NCI-H1105 (cell line): ENCODE measurements at places on chromosomes 2 and 18.

- no peak for DNase-seq
These were observed 29.0 kb upstream of the REL start for GRCh38 chr2:60852282-60852860.

GRCh38 chr2:221614274-221614673 is 42.2 kb upstream of the EPHA4 start:
- no peak for DNase-seq

DNA sequence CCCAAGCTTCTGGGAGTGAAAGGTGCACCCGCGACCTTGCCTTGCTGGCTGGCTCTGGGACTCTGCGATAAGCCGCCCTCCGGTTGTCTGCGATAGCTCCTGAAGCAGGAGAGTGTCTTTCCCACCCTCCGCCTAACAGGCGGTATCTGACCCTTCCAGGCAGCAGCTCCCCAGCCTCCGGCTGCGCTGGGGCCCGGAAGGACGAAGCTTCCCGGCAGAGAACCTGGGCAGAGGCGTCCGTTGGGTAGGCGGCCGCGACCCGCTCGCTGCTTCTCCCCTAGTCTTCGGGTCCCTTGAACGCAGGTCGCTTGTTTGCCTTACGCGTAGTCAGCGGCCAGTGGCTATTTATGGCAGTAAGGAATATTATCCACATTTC is 446 bp upstream of the RHBDD1 start:
- no peak for DNase-seq

- no peak for DNase-seq
These were observed 185.6 kb downstream of the RIT2 start for GRCh38 chr18:42929857-42930256.

DNA sequence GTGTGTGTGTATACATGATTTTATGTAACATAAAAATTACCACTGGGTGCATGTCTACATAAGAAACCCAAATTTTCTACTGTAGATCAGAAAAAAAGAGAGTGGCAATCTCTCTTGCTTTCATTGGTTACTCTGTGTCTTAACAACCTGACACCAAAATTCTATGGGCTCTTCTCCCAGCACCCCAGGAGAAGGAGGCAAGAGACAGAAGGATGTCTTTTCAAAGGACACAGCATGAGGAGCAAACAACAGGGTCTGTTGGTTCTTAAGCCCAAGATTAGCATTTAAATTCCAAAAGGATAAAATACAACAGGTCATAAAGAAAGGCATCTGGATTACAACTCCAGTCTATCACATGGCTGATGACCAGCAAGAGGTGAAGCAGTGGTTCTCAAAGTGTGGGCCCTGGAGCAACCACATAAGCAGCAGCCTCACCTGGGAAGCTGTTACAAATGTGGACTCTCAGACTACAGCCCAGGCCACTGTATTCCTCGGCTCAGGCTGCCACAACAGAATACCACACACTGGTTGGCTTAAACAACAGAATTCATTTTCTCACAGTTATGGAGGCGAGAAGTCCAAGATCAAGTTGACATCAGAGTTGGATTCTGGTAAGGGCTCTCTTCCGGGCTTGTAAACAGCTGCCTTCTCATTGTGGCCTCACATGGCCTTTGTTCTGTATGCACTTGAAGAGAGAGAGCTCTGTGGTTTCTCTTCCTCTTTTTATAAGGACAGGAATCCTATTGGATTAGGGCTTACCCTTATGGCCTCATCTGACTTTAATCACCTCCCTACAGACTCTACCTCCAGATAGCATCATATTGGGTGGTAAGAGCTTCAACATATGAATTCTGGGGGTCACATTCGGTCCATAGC is 79.8 kb upstream of the RNF152 start:
- no peak for DNase-seq

DNA sequence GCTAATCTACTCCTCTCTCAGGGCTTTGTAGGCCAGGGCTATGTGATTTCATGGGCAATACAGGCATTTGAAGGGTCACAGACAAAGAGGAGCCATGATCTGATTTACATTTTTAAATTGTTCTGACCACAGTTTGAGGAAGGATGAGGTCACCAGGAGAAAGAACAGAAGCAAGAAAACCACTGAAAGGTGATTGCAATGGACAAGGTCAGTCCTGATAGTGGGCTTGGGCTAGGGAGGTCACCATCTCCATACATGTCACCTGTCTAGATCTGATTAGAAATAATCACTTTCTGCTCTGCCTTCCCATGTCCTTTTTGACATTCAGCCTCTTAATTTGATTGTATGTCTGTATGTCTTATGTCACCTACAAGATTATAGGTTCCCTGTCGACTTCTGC is 248.9 kb upstream of the CWC22 start:
- no peak for DNase-seq

DNA sequence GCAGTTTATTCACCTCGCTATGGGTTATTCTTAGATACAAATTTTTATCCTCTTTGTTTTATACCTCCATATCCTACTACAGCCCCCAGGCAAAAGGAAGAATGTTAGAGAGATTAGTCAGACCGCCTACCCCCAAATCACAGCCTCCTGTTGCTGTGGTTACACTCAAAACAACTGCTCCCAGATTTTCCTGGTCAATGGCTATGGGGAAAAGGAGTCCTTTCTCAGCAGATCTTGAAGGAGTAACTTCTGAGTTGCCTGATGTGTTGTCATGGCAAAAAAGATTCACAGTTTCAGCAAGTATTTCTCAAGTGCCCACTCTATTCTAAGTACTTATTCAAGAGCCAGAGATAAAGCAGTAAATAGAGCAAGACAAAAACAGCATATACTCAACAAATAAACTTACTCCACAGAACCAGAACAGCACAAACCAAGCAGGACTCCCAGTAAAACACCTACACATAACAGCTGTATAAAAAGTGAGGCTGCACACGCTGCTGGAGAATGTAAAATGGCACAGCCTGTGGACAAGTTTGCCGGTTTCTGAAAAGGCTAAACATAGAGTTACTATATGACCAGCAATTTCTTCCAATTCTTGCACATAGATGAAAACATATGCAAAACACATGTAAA is 104.8 kb downstream of the NOL10 start:
- no peak for DNase-seq

GRCh38 chr2:239168575-239168974 is 232.2 kb downstream of the HDAC4 start:
- DNase-seq: no peak

- no peak for DNase-seq
These were observed 37.0 kb downstream of the CD8B2 start for GRCh38 chr2:106523976-106524665.

- no peak for DNase-seq
These were observed 128.7 kb upstream of the GLI2 start for GRCh38 chr2:120606931-120607330.

GRCh38 chr2:46943881-46944798 is 28.5 kb upstream of the MCFD2 start:
- DNase-seq: no peak

DNA sequence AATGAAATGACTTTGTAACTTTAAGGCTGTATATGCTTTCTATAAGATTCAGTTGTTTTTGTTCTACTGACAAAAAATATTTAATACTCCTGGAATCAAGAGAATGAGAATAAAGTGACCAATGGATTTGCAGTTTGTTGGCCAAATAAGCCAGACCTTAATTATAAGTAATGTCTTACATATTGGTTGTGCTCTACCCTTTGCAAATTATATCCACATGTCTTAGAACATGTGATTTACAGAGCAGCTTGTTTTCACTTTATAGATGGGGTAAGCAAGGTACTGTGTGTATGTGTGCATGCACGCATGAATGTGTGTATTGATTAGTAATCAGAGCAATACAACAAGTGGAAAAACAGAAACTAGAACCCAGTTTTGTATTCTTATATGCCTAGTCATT is 59.1 kb downstream of the RMDN2 start:
- no peak for DNase-seq

DNA sequence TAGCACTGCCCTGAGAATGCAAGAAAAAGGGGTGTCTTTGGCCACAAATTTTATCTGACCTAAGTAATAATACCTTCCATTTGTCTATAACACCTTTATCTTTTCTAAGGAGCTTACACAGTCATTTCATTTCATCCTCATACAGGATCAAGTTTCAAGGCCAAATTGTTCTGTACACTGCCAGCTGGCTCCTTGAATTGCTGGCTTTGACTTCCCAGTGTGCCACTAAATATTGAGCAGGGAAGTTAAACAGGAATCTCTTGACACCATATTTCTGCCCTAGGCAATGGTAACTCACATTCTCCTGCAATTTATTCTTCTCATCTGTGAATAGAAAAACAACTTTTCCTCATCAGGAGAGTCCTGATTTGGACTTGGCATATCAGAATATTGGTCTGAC is 195.1 kb upstream of the LRP1B start:
- no peak for DNase-seq

GRCh38 chr2:37635504-37636380 is 35.7 kb downstream of the CDC42EP3 start:
- DNase-seq: no peak

GRCh38 chr18:64202210-64202836 is 53.4 kb upstream of the LINC00305 start:
- DNase-seq: no peak

- no peak for DNase-seq
These were observed 41.2 kb downstream of the CYRIA start for GRCh38 chr2:16624436-16624780.

GRCh38 chr2:158823486-158824237 is 28.5 kb downstream of the DAPL1 start:
- no peak for DNase-seq

DNA sequence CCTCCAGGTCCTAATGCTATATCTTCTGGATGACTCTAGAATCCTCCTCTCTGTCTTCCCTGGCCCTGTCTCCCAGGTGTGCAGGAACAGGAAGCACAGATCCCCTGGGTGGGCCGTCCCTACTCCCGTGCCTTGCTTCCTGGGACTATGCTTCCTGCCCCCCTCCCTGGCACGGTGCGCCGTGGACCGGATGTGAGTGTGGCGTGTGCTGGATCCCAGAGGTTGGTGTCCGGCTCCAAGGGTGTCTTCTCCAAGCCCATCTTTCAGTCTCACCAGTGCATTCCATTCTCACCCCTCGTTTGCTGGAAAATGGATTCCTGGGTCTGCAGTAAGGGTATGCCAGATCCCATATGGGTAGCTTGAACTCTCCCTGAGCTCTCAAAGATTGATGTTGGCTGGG is 144.4 kb upstream of the TWIST2 start:
- no peak for DNase-seq

- no peak for DNase-seq
These were observed 94.1 kb downstream of the COL6A3 start for GRCh38 chr2:237319887-237320286.

- no peak for DNase-seq
These were observed 47.8 kb upstream of the NABP1 start for GRCh38 chr2:191629976-191630712.

GRCh38 chr2:166516712-166517303 is 22.8 kb upstream of the SCN7A start:
- DNase-seq: peak; percentile 1

DNA sequence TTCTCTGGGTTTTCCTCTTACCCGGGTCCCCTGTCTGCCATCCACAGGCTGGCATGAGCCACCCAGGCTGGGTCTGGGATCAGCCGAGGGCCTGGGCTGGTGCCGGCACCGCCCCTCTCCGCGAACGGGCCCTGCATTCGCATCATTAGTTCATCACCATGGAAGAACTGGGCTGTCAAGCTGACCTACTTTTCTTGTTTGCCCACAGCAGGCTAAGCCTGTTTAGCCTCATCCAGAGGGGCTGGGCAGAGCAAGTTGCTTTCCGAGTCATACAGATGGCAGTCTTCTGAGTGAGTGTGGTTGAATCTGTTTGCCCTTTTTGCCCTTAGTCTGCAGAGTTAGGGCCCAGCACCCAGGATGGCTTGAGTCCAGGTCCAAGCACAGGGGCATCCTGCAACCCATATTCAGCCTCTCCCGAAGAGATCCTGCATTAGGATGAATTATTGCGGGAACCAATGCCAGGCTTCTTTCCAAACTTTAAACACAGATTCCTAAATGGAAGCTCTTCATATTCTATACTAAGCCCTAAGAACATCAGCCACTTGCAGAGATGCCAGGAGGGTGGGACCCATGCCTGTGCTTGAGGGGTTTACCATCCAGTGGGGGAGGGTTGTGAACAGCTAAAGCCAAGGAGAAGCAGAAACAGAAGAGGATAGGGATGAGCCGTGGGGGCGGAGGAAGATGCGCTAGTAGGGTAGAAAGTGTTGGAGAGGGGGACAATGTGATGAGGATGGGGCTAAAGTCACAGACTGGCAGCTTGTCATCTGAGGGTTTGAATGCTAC is 68.0 kb downstream of the NPAS2 start:
- DNase-seq: no peak

DNA sequence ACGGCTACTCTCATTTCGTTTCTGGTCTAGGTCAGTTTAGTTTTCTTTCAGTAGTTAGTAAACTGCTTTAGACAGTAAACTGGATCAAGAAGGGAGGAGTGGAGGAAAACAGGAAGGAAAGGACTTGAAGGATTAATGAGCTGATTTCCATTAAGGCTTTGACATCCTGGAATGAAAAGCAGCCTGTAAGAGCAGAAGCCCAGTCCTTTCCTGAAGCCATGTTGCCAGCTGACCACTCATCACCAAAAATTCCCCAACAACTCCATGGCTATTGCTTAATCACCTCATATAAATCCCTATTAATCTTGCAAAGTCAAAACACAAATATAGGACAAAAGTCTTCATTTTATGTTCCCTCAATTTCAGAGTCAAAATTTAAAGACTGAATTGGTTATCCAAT is 113.7 kb upstream of the ZFP36L2 start:
- DNase-seq: no peak

- no peak for DNase-seq
These were observed 356.8 kb upstream of the ST6GAL2 start for GRCh38 chr2:107242811-107243210.

- DNase-seq: no peak
These were observed 226.4 kb upstream of the DSEL start for GRCh38 chr18:67742954-67743353.

GRCh38 chr2:217775920-217776503 is 226.8 kb downstream of the TNS1 start:
- DNase-seq: no peak

DNA sequence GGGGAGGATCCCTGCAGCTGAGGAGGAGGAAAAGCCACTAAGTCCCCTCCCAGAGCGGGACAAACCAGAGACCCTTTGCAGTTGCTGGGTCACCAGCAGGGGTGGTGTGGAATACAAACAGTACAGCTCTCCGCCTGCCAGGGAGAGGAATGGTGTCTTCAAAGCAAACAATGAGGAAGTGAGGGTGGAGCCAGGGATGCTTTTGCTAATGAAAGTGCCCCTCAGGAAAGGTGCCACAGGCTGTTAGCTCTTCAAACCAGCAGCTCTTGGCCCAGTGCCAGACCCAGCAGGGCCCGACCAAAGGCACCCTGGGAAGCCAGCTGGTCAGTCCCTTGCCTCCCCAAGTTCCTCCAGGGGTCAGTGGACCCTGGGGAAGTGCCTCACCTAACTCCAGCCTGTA is 102.8 kb downstream of the HIBCH start:
- DNase-seq: peak; percentile 67

GRCh38 chr2:9087121-9087681 is 83.7 kb upstream of the MBOAT2 start:
- DNase-seq: no peak

DNA sequence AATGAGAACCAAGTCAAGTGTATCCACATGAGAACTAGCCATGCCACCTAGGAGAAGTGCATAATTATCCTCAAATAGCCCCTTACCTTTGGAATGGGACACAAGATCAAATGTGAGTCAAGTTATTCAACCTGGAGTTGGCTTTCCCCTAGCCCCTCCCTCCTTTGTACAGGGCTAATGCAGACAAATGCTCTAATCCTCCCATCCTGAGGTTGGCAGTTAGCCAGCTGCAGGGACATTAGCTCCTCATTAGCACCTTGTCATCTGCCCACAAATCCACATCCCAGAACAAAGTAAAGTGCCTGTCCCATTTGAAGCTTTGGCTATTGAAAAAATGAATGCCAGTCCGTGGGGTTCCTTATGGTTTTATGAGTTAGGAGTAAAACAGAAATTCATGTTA is 294.1 kb upstream of the FANCL start:
- DNase-seq: peak; percentile 87

- DNase-seq: peak; percentile 71
These were observed 1411.8 kb downstream of the LRP1B start for GRCh38 chr2:140718999-140719398.
